ENCODE measurements at places on chromosomes 5 and 9.

DNA sequence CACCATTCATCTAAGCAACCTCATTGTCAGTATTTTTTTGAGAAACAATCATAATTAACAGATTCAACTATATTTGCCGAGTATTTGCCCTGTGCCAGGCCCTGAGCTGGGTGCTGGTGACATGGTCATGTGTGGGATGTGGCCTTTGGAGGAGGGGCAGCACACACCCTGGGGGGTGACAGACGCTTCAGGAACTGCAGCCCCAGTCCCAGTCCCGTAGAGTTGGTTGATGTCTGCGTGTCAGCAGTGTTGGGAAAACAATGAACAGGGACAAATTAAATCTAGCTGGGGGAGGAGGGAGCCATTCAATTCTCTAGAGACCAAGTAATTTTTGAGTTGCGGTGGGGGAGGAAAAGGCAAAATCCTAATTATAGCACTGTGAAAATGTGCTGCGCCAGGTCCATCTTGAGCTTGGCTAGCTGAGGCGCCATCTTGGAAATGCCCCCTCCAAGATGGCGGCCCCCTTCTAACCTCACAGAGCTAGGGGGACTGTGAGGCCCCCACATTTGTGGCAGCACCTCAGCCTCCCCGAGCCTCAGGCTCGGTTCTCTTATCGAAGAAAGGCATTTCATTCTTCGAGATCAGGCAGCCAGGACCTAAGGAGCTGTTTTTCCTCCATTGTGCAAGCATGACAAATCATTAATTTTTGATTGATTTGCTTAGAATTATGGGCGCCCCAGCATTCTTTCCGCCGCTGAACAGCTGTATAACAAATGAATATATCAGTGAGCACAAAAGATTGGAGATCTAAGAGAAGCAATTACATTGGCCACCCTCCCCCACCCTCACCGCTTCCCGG lies 87.8 kb downstream of the ZNF618 start:
- DNase-seq: no peak

GRCh38 chr5:115257981-115258380 lies 4.7 kb downstream of the PGGT1B start:
- no peak for DNase-seq

- DNase-seq: no peak
These were observed 161.2 kb downstream of the MPDZ start for GRCh38 chr9:13118313-13118712.

DNA sequence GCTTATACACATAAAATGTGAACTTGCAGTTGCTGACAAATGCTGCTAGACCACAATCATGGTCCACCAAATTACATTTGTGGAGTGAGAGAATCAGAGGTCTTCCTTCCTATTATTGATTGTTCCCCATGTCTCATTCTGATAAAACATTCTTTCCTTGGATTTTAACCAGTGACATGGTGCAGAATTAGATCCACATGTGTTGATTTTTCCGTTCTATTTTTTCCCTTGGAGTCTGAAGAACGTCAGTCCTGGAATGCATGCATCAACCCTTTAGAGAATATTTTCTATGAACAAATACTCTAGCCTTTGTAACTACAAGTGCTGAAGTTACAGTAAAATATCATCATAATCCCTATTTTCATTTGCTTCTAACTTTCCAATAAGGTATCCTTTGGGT lies 170.7 kb upstream of the SPRY4 start:
- DNase-seq: no peak

GRCh38 chr5:113487416-113487780 lies 855 bp downstream of the MCC start:
- peak; percentile 52 for DNase-seq

DNA sequence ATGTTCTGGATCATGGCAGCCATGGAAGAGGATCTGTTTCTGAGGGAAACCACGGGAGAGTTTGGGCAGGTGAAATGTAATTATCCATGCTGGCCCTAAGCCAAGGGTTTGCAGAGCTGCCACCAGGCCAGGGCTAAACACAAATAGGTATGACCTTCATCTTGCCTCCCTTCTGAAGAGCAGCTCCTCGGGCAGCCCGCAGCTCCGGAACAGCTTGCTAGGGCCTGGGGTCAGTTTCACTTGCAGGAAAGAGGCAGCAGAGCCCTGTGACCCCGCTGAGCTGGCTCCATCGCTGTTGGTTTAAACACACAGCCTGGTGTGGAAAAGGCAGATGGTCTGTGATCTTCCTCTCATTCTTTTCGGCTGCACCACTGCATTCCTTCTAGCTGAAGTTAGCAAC lies 141.4 kb downstream of the TMEM38B start:
- DNase-seq: no peak

- DNase-seq: no peak
These were observed 60.2 kb downstream of the KCNIP1 start for GRCh38 chr5:170563824-170564567.

GRCh38 chr5:149198148-149198547 lies 56.9 kb downstream of the ABLIM3 start:
- no peak for DNase-seq

DNA sequence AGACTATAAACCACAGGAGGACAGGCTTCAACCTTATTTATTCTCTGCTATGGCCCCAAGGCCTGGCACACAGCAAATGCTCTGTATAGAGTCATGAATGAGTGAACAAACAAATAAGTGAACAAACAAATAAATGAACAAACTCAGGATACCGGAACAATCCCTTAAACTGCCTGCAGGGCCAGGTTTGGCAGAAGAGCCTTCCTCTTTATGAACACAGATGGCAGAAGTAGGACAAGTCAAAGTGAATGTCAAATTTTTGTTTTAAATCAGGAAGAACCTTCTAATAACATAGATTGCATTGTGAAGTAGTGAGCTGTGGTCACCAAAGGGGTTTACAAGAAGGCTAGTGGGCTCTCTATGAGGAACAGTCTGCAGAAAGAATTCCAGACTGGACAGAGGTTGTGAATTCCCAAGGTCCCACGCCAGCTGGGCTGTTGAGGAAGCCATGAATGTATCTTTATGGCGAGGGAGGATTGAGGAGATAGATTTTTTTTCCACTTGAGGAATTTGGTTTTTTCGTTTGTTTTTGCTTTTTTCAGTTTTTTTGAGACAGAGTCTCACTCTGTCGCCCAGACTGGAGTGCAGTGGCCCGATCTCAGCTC lies 30.3 kb upstream of the STING1 start:
- no peak for DNase-seq

DNA sequence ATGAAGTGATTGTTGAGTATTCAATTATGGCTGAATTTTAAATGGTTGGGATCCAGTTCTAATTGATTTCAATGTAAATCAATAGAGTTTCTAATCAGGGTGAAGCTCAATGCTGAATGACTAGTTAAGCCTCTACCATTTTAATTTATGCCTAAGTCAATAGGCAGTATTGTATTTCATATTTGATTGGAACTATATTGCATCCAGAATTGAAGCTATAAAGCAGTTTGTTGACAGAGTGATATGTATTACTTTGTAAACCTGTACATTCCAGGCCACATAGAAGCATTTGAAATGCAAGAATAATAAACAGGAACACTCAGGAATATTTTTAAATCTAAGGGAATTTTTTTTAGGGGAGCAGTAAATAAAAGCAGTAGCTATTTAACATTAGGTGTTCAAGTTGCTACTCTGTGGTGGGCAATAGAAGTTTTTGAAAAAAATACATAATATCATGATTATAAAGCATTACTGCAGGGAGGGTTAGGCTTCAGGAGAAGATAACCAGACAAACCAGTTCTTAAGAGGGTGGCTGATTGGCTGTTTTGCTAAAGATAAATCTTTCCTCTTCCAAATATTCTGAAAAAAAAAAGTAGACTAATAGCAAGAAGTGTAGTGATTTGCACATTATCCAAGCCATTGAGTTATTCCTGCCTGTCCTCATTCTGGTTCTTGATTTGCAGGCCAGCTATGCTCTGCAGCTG lies 492.0 kb upstream of the MEF2C start:
- no peak for DNase-seq

DNA sequence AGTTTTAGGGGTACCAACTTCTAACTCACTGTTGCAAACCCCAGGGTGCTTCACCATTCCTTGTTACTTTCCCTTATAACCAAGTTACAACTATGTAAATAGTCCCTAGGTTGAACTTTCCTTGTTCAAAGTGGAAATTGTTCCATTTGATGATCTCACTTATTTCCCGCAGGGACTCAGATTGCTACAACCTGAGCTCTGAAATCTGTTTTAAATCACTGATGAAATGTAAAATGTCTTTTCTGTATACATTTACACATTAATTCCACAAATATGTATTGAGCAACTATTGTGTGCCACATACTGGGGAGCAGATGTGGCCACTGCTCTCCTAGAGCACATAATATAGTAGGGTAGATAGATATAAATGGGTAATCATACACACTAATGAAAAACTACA lies 69.1 kb upstream of the TARS1 start:
- DNase-seq: peak; percentile 40

DNA sequence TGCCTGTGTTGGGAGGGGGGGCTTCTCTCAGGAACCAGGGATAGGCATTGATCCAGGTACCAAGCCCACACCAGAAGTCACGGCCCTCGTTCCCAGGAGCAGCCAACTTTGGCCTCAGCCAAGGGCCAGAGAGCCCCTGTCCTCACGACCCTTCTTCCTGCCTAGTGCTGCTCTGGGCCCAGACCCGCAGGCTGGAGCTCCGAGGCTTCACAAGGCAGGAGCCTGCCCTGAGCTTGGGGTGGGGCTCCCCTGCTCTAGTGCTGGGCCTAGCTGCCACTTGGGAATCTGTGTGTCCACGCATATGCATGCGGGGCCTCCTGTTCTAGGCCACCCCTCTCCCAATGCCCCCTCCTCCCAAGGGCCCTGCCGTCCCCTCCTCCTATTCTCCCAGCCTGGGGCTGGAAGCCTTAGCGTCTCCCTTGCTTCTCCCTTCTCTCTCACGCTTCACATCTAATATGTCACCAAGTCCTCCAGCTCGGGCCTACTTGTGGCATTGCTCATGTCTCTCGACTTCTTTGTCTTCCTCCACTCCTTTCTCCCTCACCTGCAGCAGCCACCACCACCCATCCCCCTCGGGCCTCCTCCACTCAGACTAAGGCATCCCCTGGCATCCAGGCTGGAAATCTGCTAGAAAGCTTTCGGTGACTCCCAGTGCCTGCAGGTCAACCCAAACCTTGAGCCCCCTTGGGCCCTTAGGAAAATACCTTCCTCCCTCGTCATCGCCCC lies 3.4 kb downstream of the UNC5A start:
- DNase-seq: no peak

- no peak for DNase-seq
These were observed 5.9 kb downstream of the PIK3R1 start for GRCh38 chr5:68221488-68221887.

DNA sequence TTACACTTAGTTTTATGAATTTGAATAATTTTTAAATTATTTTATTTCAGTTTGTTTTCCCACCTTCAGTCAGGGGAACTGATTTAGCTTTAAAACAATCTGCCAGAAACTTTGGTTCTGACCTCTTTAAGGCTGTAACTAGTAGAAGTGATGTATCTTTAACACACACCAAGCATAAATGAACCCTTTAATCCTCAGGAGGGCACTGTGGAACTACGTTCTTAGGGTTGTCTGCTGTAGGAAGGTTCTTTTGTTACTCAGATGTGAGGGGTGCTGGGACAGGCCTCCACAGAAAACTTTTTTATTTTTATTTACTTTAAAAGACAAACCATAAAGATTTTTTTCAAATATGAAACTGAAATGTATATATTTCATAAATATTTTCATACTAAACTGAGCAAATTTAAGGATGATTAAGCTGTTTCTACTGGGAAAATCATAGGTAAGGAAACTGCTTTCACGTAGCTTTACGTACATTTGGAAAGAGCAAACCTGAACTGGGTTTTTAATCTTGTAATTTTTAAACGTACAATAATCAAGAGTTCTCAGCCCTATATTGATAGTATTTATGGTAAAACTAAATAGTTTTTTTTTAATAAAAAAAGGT lies 5.3 kb downstream of the KLF4 start:
- peak; percentile 90 for DNase-seq

- DNase-seq: no peak
These were observed 70.3 kb upstream of the LHFPL2 start for GRCh38 chr5:78718824-78719223.

- DNase-seq: no peak
These were observed 58.5 kb downstream of the ALDH1A1 start for GRCh38 chr9:72894342-72894741.

DNA sequence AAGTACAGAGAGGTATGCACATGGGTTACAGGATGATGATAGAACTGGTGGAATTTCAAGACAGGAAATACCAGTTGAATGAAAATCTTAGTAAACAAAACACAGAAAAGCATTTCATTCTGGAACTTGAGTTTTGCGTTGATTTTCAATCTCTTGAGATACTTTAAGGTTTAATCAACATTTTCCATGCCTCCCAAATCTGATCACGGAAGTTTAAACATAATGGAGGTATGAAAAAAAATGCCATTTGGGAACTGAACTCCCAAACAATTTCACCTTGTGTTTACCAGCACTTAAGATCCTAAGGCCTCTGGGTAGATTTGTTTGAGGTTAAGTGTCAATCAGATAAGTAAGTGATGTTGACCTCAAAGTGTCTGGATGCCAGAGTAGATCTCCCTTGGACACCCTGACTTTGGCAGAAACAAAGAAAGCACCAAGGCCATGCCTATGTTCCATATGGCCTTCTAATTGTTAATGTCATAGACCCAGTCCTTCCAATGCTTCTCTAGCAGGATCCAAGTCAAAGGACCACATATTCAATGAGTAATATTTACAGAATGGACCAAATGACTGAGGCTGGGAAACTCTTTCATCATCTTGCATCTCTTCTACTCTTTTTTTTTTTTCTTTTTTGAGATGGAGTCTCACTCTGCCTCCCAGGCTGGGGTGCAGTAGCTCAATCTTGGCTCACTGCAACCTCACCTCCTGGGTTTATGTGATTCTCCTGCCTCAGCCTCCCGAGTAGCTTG lies 216.9 kb downstream of the ARRDC3 start:
- peak; percentile 56 for DNase-seq

DNA sequence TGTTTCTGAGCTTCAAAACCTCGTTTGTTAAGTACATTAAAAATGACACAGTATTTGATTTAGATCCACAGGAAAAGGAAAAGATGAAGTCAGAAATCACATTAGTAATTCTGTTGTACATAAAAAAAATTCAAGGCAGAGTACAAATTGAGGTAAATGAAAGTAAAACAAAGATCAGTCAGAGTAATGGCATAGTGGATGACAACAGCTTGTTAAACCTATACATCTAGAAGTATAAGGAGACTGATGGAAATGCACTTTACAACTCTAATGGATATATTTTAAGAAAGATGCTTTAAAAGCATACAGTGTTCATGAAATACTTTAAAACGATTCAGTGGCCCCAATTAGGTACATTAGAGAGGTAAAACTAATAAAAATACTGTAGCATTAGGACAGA lies 631.3 kb upstream of the SEMA6A start:
- DNase-seq: no peak
